CD4-positive, alpha-beta T cell treated with Interleukin-4 for 4 hours (primary cell): ENCODE measurements at places on chromosomes 12 and 14.

DNA sequence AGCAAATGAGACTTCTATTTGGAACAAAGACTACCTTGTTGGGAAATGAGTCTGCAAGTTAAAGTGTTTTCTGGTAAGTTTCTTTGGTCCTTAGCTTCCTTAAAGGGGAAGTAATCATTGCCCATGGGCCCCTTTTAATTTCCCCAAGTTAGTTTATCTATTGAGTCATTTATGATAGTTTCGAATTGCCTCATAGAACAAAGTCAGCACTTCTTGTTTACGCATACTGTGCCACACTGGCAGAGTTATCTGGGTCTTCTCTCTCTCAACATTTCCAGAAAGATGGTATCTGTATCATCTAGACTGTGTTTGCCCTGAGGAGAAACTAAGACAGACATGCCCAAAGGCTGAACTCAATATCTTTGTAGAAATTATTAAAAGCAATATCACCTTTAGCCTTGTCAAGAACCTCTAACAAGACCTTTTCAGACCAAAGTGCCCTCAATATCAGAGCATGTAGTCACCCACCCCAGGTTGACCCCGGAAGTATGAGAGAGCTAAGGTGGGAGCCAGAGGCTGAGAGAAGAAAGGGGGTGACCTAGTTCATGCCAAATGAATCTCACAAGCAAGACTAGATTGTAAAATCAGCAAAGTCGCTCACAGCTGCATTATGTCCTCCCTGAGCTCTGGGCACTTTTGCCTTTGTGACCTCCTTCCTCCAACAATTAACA is 40.0 kb downstream of the GPR65 start:
- DNase-seq = peak; percentile 12

DNA sequence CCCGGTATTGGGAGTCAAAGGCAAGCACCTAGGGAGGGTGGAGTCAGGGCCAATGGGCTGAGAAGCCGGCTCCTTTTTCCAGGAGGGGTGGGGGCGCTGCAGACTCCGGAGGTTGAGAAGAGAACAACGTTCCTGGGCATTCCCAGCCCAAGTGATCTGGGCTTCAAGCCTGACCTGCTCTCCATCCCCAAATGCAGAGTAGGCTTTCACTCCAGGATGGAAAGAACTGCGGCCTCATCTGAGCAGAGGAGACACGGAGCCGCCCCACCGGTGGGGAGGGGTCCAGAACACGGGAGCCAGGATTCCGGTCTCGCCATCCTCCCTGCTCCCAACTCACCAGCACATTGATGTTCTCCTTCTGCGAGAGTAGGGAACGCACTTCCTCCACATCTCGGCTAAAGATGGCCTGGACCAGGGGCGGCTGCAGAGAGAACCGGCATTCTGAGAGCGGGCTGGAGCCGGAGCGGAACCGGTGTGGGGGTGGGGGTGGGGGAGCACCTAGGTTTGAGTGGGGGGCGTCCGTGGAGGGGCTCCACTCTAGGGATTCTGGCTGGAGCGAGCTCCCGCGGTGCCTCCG is 605 bp downstream of the ANKRD52 start:
- DNase-seq = no peak

DNA sequence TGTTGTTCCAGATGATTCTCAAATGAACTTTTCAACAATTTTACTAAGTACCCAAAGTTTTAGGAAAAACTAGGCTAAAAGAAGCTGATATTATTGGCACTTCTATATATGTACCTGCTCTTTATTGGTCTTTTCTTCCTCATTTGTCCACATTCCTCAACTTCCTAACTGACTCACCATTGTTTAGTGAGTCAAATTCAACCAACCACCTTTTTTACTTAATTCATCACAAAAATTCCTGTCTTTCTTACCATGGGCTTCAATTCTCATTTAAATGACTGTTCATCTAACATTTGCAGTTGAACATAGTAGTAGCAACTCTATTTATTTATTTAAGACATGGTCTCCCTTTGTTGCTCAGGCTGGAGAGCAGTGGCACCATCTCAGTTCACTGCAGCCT is 47.6 kb upstream of the SLC2A13 start:
- no peak for DNase-seq

GRCh38 chr12:3533703-3534386 is 42.8 kb downstream of the PRMT8 start:
- DNase-seq = no peak

DNA sequence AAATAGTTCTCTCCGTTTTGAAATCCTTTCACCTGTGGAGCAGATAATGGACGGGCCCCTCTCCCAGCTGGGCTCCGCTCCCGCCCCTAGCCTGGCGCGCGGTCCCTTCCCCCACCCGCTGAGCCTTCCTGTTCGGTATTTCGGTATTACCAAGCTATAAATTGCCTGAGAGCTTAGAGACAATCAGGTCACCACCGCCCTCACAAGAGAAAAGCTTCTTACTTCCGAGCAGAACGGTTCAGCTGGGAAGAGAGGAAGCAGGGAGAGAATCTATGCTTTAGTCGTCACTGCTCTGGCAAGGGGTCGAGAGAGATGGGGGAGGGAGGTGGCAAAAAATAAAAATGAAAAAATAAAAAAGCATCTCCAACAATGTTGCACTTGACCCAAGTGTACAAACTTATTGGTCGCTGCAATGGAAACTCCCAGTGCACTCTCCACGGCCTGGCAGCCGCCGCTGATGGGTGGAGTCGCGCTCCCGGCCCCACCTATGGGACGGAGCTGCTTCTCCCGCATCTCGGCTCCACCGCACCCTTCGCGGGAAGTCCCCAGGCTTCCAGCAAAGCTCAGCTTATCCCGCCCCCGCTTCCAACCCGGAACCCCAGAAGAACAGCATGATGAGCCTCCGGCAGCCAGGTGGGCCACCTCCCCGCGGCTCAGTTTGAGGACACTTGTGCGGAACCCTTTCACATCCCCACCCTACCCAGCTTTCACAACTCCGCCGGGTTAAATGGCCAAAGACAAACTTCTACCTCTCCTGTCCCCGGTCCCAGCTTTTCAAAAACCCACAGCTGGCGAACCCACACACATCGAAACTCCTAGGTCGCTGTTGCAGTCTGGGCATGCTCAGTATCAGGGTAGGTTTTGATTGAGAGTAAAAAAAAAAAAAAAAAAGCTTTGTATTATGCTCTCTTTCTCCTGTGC is 832 bp upstream of the SYT1 start:
- no peak for DNase-seq

DNA sequence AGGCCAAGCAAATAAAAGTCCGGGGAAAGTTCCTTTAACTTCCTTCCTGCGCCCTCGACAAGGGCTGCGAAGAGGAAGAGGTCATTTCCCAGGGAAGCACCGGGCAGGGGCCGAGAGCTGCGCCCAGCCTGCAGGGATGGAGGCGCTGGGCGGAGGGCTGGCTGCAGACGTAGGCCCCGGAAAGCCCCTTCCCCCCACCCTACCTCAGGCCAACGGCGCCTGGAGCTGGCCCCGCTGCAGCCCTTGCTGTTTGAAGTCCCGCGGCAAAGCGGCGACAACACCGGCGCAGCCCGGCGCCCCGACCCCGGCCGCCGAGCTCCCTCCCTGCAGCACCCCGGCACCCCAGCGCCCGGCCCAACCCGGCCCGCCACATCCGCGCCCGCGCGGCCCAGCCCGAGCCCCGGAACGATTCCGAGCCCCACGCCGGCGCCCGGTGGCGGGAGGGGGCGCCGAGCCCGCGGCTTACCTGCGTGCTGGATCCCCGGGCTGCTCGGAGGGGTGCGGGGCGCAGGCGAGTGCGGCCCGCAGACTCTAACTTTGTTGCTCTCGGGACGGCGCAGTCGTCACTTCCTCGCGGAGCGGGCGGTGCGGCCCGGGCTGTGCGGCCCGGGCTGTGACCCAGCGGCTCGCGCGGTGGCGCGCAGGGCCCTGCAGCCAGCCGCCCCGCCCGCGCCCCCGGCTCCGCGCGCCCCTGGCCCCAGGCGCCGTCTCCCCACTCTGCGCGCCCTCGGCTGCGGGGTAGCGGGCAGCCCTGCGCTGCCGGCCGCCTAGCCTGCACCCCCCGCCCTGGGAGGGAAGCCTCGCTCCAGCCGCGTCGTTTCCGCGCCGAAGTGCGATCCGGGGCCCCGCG is 64.8 kb upstream of the PTGR2 start:
- DNase-seq = peak; percentile 55

GRCh38 chr14:60217713-60218112 is 31.3 kb upstream of the PPM1A start:
- no peak for DNase-seq

- peak; percentile 21 for DNase-seq
Measured at GRCh38 chr14:80942191-80942600, 658 bp upstream of the CEP128 start.

- DNase-seq = no peak
Measured at GRCh38 chr12:123973552-123974341, 732 bp downstream of the ZNF664 start.

- DNase-seq = no peak
Measured at GRCh38 chr12:10940389-10940788, 1.3 kb upstream of the TAS2R14 start.

GRCh38 chr12:67239061-67239460 is 30.1 kb upstream of the CAND1 start:
- DNase-seq = no peak

GRCh38 chr12:32249777-32250176 is 143.1 kb downstream of the BICD1 start:
- no peak for DNase-seq

DNA sequence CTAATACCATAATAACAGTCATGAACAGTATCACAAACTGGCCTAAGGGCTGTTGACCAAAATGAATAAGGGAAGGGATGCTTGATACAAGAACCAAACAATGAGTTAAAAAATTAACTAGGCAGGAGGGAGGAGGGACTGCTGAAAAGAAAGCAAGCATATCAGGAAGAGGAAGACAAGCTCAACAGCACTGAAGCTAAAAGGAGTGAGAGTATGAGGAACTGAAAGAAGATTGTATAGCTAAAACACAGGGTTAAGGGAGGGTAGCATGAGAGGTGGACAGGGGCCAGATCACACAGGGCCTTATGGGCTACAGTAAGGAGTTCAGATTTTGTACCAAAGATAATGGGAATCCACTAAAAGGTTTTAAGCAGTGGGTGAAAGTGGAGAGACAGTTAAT is 34.1 kb downstream of the ITGA7 start:
- DNase-seq = no peak

DNA sequence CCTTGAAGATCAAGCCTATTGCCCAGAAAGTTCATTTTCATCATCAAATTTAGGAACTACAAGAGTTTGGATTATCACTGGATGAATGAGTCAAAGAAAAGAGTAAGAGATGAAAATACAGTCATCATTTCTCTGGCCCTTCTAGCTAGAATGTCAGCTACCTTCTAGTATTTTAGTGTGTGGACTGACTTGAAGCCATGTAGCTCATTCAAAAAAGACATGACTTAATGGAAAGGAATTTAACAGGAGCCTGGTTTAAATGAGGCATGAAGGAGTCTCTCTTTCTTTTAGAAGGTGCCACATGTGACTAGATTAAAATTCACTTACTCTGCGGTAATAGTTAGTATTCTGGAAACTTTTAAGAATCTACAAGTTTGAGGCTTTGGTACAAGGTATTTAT is 7.1 kb downstream of the PTHLH start:
- no peak for DNase-seq

DNA sequence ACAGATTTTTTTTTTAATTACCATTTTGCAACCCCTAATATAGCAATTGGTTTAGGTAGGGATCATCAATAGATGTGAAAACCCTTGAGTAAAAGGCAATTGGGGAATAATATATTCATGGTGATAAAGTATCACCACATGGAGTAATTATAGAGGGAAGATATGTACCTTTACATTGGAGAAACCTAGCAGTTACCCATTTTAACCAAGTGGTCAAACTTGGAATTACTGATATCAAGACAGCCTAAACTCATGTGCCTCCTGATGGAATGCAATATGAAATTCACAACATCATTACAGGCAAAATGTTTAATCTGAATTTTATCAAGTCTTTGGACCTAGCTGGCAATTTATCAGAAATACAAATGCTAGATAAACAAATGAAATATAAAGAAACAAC is 6.7 kb upstream of the SLC10A1 start:
- DNase-seq = no peak

DNA sequence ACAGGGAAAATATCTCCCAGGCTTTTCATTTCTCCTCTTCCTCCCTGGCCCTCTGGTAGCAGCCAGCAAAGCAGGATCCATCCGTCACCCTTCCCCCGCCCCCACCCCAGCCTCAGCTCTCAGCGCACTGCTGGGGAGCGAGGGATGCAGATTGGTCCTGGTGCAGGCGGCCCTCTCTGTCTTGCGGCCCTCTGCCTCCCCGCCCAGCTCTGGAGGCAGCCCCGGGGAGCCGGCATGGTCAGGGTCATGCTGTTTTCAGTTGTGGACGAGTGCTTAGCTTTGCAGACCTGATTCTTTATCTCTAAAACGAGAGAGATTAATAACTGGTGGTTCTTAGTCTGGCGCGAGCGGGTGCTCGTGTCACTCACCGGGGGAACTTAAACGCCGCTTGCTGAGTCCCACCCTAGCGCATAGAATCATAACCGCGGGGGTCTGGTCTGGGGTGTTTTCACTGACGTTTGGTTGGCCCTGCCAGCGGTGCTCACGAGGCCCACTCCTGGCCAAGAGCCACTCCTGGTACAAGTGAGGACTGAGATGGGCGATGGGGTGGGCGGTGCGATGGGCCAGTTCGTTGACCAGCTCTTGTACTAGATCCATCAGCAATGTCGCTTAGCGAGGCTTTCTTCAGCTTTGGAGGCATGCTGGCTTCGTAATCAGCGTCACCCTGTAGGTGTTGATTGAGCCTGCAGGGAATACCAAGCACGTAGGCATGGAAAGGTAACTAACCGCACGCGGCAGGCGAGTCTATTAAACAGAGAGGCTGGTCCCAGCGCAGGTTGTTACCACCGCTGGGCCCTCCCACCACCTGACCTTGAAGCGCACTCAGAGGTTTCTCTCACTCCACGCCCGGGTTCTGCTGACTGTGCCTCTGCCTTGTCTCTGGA is 95.2 kb downstream of the TSPAN9 start:
- DNase-seq = no peak

DNA sequence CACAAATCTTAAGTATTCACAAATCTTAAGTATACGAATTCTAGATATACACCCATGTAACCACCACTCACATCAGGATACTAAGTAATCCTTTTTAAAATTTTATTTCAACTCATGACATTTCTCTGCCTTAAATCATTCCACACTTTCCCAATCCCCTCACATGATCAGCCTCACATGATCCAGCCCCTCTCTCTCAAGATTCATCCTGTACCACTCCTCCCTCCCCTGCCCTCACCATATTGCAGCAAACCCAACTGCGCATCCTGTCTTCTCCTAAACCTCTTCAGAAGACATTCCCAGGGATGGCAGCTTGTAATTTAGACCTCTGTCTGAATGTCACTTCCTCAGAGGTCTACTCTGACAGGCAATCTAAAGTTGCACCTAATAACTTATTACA is 1.7 kb upstream of the EIF4B start:
- DNase-seq = no peak

DNA sequence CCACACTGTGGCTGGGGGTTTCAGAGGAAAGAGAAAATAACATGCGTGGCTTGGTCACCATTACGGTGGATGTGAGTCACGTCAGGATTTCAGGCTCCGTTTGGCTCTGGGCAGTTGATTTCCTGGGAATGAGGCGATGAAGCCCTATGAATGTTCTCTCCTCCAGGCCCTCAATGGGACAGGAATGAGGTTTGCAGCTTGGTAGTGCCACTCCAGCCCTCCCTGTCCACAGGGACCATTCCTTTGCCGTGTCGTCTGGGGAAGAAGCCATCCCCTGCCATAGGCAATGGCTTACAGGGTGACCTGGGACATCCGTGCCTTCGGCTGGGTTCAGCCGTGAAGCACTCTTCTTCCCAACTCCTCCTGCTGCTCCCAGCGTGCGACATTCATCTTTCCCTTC is 95.0 kb downstream of the FBXL14 start:
- DNase-seq = no peak
